Activated T-helper 1 cell treated with anti-CD3 and anti-CD28 coated beads, Interleukin-2, amount 50 U/mL, for 16 hours (primary cell): ENCODE measurements at places on chromosomes 1 and 21.

DNA sequence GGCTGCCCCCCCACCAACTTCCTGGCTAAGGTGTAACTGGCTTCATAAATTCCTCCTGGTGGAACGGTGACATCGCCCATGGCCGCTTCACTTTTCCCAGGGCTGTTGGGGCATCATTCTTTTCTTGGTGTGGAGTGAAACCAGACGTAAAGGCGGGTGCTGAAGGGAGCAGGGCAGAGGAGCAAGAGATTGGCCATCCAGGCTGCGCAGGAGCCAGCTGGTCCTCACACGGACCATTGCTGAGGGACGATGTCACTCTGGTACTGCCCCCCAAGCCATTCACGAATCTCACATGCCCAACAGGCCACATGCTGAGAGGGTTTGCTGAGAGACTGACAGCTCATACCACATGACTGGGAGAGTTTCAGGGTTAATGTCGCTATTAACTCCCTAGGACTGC lies 10.5 kb upstream of the PKP1 start:
- DNase-seq, result no peak

- no peak for DNase-seq
These were observed 17.5 kb downstream of the UBASH3A start for GRCh38 chr21:42421018-42421793.

DNA sequence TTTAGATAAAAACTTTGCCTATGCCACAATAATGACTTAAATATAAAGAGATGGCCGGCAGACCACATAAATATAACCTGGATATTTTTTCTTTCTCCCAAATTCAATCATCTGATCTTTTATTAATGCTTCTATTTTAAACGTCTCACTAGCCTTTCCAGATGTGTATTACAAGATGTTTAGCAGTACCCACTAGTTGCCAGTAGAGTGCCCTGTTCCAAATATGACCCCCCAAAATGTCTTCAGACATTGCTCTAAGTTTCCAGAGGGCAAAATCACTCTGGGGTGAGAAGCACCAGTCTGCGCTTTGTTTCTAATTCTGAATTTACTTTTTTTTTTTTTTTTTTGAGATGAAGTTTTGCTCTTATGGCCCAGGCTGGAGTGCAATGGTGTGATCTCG lies 268.1 kb downstream of the GRIK1 start:
- no peak for DNase-seq

DNA sequence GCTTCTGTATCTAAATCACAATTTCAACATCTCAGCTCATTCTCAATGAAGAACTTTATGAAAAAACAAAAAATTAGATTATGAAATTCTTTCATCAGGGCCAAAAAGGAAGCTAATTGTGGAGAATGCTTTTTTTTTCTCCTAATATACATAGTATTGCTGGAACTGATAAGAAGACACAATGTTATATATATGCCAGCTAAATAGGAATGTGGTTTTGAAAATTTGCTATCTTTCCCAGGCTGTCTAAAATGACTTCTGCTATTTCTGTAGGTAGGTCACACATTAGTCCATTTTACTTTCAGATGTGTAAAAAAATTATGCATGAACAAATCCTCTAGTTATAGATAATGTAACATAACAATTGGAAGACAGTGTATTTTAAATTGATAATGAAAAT lies 732.9 kb downstream of the RWDD3 start:
- no peak for DNase-seq

DNA sequence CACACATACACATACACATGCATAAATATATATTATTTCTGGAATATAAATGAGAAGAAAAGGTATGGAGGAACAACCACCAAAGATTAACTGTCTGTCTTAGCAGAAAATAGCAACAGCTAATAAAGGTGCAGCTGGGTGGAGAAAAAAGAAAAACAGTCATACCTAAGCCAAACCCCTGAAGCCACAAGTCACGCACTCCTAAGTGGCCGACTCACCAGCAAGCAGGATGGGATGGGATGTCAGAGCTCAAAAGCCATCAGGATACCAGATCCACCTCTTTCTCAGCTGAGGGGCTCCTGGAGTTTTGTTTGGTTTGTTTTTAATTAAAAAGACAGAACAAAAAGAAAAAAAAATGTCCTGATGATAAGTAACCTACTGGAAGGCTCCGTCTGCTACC lies 64.7 kb upstream of the HIVEP3 start:
- no peak for DNase-seq

DNA sequence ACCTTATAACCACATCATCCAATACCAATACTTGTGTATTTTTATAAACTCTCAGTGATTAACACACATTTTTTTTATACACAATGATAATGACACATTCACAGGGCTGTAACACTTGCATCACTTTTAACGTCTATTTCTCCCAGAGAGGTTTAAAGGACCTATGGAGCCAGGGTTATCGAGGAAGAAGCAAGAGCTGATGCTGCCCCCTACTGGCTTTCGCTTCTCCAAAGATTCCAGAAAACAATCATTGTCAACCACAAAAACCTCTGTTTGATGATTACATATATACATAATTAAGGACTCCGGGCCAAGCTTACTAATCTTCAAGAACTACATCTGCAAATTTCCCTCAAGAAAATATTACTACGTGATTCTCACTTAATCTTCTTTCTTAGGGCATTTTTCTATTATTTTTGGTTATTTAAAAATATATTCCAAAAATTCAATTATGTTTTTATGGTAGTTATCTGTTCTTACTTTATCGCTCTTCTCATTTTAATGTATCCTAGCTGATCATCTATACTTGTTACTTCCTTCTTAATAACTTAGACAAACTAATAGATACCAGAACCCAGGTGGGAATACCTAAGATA lies 214.5 kb downstream of the VAV3 start:
- DNase-seq, result no peak

GRCh38 chr1:47675721-47676120 lies 237.9 kb downstream of the FOXD2 start:
- no peak for DNase-seq

DNA sequence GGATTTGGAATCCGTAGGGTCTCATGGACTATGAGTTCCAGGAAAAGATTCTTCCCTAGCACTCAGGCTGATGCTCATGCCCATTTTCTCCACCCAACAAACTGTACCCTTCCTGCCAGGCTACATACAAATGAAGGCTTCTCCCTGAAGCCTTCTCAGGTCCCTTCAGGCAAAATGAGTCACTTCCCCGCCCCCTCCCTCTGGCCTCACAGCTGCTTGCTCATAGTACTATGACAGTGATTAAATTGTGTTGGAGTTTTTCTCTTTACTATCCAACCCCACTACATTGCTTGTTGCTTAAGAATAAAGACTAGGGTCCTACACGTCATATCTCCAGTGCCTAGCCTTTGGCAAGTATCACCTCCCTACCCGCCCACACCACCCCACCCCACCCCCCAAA lies 207.6 kb upstream of the NFIA start:
- no peak for DNase-seq

GRCh38 chr21:39954570-39954969 lies 87.3 kb downstream of the PCP4 start:
- no peak for DNase-seq

GRCh38 chr1:101371259-101371658 lies 134.4 kb downstream of the S1PR1 start:
- no peak for DNase-seq

DNA sequence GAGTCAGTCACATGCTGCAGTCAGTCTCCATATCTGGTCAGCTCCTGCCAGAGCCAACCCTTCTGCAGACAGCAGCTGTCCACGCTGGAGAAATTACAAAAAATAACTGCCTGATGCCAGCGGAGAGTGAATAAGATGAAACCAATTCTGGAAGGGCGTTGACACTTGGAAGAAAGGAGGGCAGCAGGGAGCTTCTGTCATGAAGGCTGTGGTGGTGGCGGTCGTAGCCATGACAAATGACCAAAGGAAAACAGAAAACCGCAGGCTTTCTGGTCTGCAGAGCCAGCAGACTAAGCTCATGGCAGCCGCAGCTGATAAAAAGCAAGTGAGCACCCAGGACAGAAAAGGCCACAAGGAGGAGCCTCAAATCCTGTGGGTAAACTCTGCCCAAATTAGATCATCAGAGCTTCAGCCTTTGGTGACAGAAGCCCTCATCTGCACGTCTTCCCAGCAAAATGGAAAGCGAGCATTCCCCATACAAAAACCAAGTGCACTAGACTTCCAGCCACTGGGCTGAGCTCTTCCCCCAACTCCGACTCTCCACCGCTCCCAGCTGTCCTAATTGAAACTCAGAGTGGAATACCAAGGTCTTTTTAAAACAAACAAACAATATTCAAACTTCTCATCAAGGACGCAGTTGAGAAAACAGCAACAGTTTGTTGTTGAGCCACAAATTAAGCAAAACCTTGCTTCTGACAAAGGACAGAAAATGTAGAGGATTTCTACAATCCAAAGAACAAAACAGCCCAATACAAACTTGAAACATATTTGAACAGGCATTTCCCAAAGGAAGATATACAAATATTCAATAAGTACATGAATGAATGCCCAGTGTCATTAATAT lies 28.7 kb downstream of the RSPH1 start:
- DNase-seq, result no peak

DNA sequence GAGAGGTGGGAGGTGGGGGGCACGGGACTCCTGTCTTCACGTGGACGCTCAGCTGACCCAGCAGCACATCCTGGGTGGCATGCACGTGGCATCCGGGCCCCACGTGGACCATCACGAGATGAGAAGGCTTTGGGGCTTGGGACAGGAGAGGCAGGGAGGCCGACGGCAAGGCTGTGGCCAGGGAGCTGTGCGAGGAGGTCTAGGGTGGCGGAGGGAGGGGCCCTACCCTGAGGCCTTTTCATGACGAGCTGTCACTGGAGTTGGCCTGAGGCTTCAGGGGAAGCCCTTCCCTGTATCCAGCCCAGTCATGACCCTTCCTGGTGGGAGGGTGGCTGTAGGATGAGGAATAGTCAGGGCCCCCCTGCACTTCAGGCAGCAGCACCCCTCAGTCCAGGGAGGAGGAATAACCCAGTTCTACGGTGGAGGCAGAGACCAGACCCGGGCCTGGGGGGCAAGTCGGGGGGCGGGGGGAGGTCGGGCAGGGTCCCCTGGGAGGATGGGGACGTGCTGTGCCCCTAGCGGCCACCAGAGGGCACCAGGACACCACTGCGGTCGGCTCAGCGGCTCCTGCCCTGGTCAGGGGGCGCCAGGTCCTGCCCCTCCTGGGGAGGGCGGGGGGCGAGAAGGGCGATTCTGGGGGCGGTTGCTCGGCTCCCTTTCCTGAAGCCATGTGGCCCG lies 2.0 kb upstream of the PERM1 start:
- peak; percentile 42 for DNase-seq

- no peak for DNase-seq
These were observed 6.3 kb downstream of the PIGR start for GRCh38 chr1:206939841-206940587.

DNA sequence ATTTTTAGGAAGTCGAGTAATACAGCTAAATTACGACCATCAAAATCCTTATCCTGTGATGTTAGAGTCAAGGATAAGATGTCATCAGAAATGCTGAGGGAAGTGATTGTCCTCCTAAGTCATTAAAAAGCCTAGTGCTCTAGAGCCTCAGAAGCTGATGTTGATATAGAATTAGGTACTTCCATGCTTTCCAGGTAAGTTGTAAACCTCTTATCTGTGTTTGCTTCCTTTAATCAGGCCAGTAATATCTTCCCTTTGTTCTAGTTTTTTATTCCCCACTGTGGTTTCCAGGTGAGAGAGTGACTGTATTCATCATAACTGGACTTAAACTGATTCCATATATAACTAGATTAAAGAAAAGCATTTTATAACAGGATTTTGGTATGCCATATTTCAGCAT lies 44.4 kb downstream of the SMG7 start:
- DNase-seq, result no peak

DNA sequence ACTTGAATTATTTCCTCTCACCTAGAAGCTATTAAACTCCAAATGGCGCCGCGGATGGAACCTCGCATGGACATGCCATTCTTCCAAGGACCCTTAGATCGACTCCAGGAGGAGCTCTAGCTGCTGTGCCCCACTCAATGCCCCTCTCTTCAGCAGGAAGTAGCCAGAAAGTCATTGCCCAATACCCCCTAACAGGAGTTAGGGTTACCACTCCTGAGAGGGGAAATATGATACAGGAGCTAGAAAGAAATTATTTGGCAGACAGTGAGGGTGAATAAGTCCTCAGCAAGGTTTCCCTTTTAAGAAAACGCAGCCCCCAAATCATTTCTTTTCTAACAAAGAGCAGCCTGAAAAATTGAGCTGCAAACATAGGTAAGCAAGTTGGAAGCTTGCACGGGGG lies 28.6 kb downstream of the TFB2M start:
- no peak for DNase-seq

- DNase-seq, result no peak
These were observed 1557.4 kb downstream of the PLA2G4A start for GRCh38 chr1:188386161-188386560.

GRCh38 chr1:209590405-209590804 lies 6.9 kb downstream of the CAMK1G start:
- DNase-seq, result no peak

DNA sequence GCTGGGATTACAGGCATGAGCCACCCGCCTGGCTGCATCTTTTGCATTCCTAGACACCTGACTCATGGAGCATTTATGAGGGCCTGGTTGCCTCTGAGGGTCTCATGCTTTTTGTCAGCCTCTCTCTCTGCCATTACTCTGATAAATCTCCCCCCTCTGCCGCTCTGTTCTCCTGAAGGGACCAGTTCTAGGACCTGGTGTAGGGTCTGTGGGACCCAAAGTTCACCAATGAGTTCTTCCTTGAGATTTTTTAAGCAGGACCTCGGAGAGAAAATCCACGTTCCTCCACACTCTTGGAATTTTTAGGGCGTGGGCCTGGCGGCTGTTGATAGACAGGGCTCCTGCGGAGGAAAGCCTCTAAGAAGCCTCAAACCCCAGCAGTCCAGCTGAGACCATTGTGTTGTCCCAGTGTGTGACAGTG lies 91.9 kb upstream of the ERRFI1 start:
- no peak for DNase-seq

DNA sequence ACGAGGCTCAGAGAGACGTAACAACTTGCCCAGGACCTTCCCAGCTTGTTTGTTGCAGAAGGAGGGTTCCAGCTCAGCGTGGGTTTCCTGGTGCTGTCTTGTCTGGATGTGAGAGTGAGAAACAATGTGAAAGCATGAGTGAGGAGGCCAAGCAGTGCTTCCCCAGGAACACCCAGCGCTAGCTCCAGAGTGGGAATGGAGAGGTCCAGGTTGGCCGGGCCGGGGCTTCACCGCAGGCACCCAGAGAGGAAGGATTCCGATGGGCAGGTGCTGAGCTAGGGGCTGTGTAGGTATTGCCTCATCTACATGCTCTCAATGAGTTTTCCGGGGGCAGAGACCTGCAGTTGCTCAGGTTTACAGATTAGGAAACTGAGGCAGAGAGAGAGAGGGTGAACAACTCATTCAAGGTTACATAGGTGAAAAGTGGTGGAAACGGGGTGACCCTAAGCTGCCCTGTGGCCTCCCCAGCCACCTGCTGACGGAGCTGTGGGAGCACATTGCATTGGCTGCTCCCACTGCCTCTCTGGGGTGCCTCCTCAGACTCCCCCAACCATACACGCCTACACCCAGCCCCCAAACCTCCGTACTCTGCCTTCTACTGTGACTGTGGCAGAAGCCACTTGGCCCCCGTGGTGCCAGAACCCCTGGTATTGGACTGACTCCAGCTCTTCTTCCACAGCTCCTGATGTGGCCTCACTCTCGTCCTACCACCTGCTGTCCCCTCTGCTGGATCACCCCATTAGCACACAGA lies 51.2 kb downstream of the B3GALT5 start:
- DNase-seq, result no peak
